ENCODE measurements at places on chromosomes 4 and X. TPM values are rescaled to one million over a fixed set of nuclear protein-coding genes. Genes with fewer than 3 reads are reported as not detected.

Gene ZNF711
- total RNA-seq: under 0.01 TPM

Gene TASL
- total RNA-seq: not detected

Gene PNMA5
- not detected for total RNA-seq

Gene ZIC3
- not detected for total RNA-seq

Gene H2AZ1
- total RNA-seq: 760 TPM

Gene CXCL8
- 0.58 TPM for total RNA-seq

Gene CYBB
- under 0.01 TPM for total RNA-seq

Gene ARX
- not detected for total RNA-seq

Gene ETDA
- total RNA-seq: not detected

Gene FAT4
- total RNA-seq: 18.5 TPM

Gene VGLL1
- not detected for total RNA-seq

Gene TMEM47
- 77.8 TPM for total RNA-seq

Gene RNF4
- total RNA-seq: 51.8 TPM
